ENCODE measurements at places on chromosomes 7 and 10. TPM values are rescaled to one million over a fixed set of nuclear protein-coding genes. Genes with fewer than 3 reads are reported as not detected.

GRCh38 chr10:95500649-95501048, 60.5 kb downstream of the SORBS1 start:
- H3K36me3 ChIP-seq, result no peaks in the 10 kb centered on the region
- no peak overlapping the region for H3K4me3 ChIP-seq
- H3K4me1 ChIP-seq, result no peaks in the 10 kb centered on the region
- H3K27me3 ChIP-seq, result no peaks in the 10 kb centered on the region
- DNase-seq, result no peak

The TAS2R3 gene
- not detected for polyA plus RNA-seq

GRCh38 chr7:7869036-7869435, 99.6 kb upstream of the GLCCI1 start:
- H3K27me3 ChIP-seq, result no peaks in the 10 kb centered on the region
- no peak overlapping the region for H3K27ac ChIP-seq
- no peaks in the 10 kb centered on the region for H3K36me3 ChIP-seq
- DNase-seq, result no peak

The RELN gene
- polyA plus RNA-seq, result not detected

The ADGRA1 gene
- not detected for polyA plus RNA-seq

- no peaks in the 10 kb centered on the region for H3K27me3 ChIP-seq
- no peaks in the 10 kb centered on the region for H3K4me1 ChIP-seq
- H3K4me3 ChIP-seq, result no peak overlapping the region
- H3K36me3 ChIP-seq, result no peaks in the 10 kb centered on the region
- H3K27ac ChIP-seq, result no peak overlapping the region
Observed at GRCh38 chr10:23892296-23892695, 316.6 kb upstream of the KIAA1217 start.

The MYH16 gene
- polyA plus RNA-seq, result not detected

DNA sequence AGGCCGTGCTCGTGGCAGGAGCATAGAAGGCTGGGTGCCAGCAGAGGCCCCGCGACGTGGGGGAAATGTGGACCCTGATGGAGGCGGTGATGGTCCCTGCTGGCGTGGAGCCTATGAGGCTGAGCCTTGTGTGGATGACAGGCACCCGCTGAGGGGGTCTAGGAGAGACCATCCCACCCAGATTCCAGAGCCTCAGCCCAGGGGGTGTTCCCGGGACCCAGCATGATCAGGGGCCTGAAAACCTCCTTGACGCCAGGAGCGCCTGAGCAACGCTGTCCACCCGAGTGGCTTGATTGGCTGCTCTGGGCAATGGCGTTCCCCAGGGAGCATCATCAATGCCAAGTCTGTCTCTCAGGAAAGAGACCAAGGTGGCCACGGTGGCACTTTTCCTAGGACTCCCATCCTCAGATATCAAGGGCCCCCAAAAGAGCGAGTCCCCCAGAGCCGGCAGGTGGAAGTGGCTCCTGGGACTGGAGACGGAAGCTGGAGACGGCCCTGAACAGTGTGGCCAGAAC, 61.1 kb downstream of the PWWP2B start:
- no peaks in the 10 kb centered on the region for H3K36me3 ChIP-seq
- H3K4me1 ChIP-seq, result peaks cover 5% of the 10 kb centered on the region
- H3K4me3 ChIP-seq, result no peak overlapping the region
- DNase-seq, result no peak
- H3K27me3 ChIP-seq, result peaks cover 2% of the 10 kb centered on the region

- no peaks in the 10 kb centered on the region for H3K27me3 ChIP-seq
- DNase-seq, result no peak
- no peaks in the 10 kb centered on the region for H3K36me3 ChIP-seq
Observed at GRCh38 chr7:69531050-69531449, 67.2 kb upstream of the AUTS2 start.

The CPEB3 gene
- 1.8 TPM for polyA plus RNA-seq

- no peaks in the 10 kb centered on the region for H3K36me3 ChIP-seq
- H3K4me1 ChIP-seq, result no peaks in the 10 kb centered on the region
- no peak for DNase-seq
- H3K4me3 ChIP-seq, result no peak overlapping the region
- H3K27ac ChIP-seq, result no peak overlapping the region
Observed at GRCh38 chr7:83614112-83614511, 34.8 kb downstream of the SEMA3E start.

DNA sequence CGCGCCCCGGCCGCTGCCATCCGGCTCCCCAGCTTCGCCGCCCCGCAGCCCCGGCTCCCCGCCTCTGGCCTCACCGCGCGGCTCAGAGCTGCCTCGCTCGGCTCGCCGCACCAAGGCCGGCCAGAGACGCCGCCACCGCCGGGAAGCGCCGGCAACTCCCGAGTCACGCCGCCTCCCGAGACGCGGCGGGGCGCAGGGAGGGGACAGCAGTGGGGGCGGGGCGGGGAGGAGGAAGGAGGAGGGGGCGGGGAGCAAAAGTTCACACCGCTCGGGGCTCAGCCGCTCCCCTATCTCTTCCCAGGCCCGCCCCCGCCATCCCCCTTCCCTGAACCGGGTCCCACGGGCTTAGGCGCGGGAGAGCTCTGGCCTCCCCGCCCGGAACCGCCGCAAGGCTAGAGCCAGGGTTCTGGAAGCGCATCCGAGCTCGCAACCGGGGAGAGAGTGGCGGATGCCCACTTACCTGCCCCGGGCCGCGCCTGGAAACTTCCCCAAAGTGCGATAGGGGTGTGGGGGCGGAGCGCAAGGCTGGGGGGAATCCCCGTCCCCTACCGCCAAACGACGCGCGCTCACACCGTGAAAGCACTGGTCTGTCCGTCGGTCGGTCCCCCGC, 1.0 kb downstream of the CHST15 start:
- no peaks in the 10 kb centered on the region for H3K27me3 ChIP-seq
- peaks cover 6% of the 10 kb centered on the region for H3K36me3 ChIP-seq
- peak overlapping the region; percentile 92 for H3K27ac ChIP-seq
- H3K4me1 ChIP-seq, result peaks cover 56% of the 10 kb centered on the region
- H3K4me3 ChIP-seq, result peak overlapping the region; percentile 80
- DNase-seq, result peak; percentile 90

The C7orf57 gene
- not detected for polyA plus RNA-seq

The ABCB1 gene
- polyA plus RNA-seq, result not detected

DNA sequence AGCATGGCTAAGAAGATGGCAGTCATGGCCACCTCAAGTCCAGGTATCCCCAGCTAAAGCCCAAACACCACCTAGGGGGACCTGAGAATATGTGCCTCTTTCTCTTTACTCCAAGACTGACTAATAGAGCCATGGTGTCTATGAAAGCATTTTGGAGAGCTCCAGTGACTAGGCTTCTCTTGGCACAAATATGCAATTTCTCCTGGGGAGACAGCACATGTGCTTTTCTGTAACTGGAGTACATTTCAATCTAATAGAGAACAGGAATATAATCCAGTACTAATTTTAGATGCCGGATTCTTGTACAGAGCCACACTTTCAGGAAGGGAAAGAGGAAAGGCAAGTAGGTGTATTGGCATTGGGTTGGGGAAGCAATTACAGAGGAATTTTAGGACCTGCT, 260.1 kb downstream of the BMPER start:
- H3K27ac ChIP-seq, result no peak overlapping the region
- no peaks in the 10 kb centered on the region for H3K36me3 ChIP-seq
- no peak for DNase-seq
- no peak overlapping the region for H3K4me3 ChIP-seq
- no peaks in the 10 kb centered on the region for H3K27me3 ChIP-seq

GRCh38 chr7:98360221-98361130, 40.4 kb downstream of the BAIAP2L1 start:
- H3K36me3 ChIP-seq, result no peaks in the 10 kb centered on the region
- no peaks in the 10 kb centered on the region for H3K4me1 ChIP-seq
- no peak overlapping the region for H3K4me3 ChIP-seq

- H3K4me3 ChIP-seq, result no peak overlapping the region
- H3K27me3 ChIP-seq, result no peaks in the 10 kb centered on the region
- DNase-seq, result no peak
- peaks cover 44% of the 10 kb centered on the region for H3K36me3 ChIP-seq
- H3K4me1 ChIP-seq, result no peaks in the 10 kb centered on the region
Observed at GRCh38 chr10:74975758-74976157, 135.7 kb upstream of the SAMD8 start.

GRCh38 chr10:118447478-118448270, 105.5 kb upstream of the FAM204A start:
- H3K4me3 ChIP-seq, result no peak overlapping the region
- H3K27me3 ChIP-seq, result peaks cover 4% of the 10 kb centered on the region
- no peak for DNase-seq
- H3K27ac ChIP-seq, result no peak overlapping the region
- no peaks in the 10 kb centered on the region for H3K4me1 ChIP-seq
- no peaks in the 10 kb centered on the region for H3K36me3 ChIP-seq

GRCh38 chr10:86299562-86299961, 67.0 kb downstream of the GRID1 start:
- no peaks in the 10 kb centered on the region for H3K36me3 ChIP-seq
- no peak overlapping the region for H3K4me3 ChIP-seq
- no peak overlapping the region for H3K27ac ChIP-seq
- no peak for DNase-seq
- H3K4me1 ChIP-seq, result no peaks in the 10 kb centered on the region
- H3K27me3 ChIP-seq, result no peaks in the 10 kb centered on the region

The MRC1 gene
- 0.15 TPM for polyA plus RNA-seq

GRCh38 chr7:149559711-149560110, 62.1 kb upstream of the ZNF746 start:
- peak; percentile 5 for DNase-seq
- H3K27ac ChIP-seq, result peak overlapping the region; percentile 67
- peaks cover 68% of the 10 kb centered on the region for H3K36me3 ChIP-seq
- H3K4me3 ChIP-seq, result no peak overlapping the region
- H3K4me1 ChIP-seq, result peaks cover 14% of the 10 kb centered on the region
- no peaks in the 10 kb centered on the region for H3K27me3 ChIP-seq

DNA sequence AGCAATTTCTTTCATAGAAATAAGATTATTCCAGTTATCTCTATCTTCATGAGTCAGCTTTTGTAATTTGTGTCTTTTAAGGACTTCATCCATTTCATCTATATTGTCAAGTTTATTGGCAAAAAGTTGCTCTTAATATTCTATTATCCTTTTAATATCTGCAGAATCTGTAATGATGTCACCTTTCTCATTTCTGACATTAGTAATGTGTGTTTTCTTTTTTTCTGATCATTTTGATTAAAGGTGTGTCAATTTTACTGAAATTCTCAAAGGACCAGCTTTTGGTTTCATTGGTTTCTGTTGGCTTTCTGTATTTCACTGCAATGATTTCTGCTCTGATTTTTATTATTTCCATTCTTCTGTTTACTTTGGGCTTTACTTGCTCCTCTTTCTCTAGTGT, 17.9 kb upstream of the OR2AE1 start:
- no peaks in the 10 kb centered on the region for H3K27me3 ChIP-seq
- no peak overlapping the region for H3K4me3 ChIP-seq
- no peak overlapping the region for H3K27ac ChIP-seq
- peaks cover 49% of the 10 kb centered on the region for H3K36me3 ChIP-seq

DNA sequence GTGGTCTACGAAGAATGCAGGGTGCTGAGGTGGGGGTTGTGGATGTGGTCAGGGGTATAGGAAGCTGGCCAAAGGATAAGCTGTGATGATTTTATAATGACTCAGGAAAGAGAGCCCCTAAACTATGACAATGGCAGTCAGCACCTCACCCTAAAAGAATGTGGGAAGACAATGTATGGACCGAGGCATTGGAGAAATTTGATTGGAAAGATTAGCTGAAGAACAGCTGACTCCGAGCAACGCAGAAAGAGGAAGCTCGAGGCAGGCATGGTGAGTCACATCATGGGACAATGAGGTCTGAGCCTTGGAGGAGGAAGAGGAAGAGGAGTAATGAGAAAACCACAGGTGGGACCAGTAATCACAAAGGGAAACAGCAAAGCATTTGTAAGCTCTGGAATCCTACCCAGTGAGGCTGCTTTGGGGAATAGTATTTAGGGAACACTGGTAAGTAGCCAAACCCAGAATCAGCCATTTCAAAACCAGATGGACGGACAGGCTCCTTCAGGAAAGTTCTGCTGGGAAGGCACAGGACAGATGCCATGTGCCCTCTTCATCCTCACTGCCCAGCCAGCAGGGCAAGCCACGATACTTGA, 295.4 kb downstream of the PRPF18 start:
- H3K4me1 ChIP-seq, result peaks cover 27% of the 10 kb centered on the region
- H3K36me3 ChIP-seq, result no peaks in the 10 kb centered on the region
- peaks cover 13% of the 10 kb centered on the region for H3K27me3 ChIP-seq
- DNase-seq, result peak; percentile 96
- no peak overlapping the region for H3K4me3 ChIP-seq

- no peaks in the 10 kb centered on the region for H3K36me3 ChIP-seq
- peaks cover 20% of the 10 kb centered on the region for H3K4me1 ChIP-seq
- H3K4me3 ChIP-seq, result no peak overlapping the region
- DNase-seq, result no peak
- H3K27ac ChIP-seq, result no peak overlapping the region
Observed at GRCh38 chr10:29600067-29600466, 34.7 kb downstream of the SVIL start.

DNA sequence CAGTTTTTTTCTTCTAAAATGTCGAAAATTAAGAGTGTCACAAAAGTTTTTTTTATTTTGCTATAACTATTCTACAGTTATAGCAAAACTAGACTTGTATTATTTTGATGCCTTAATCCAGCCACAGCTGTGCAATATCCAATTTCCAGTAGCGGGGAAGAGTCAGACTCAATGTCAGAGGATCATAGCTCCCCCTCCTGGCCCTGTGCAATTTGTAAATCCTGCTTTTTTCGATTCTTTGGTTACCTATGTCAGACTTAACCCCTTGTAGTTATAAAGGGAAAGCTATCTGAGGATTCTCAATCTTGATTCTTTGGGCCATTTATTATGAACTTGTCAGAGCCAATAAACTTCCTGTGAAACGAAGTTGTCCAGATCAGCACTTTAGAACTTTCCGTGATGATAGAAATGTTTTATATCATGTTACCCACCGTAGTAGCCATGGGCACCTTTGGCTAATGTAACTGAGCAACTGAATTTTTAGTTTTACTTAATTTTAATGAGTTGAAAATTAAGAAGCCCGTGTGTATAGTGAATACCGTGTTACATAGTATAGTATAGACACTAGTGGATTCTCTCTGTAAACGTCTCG, 87.7 kb upstream of the PRKCQ start:
- H3K27ac ChIP-seq, result no peak overlapping the region
- no peak overlapping the region for H3K4me3 ChIP-seq
- DNase-seq, result no peak
- no peaks in the 10 kb centered on the region for H3K27me3 ChIP-seq

The GNGT1 gene
- polyA plus RNA-seq, result not detected

DNA sequence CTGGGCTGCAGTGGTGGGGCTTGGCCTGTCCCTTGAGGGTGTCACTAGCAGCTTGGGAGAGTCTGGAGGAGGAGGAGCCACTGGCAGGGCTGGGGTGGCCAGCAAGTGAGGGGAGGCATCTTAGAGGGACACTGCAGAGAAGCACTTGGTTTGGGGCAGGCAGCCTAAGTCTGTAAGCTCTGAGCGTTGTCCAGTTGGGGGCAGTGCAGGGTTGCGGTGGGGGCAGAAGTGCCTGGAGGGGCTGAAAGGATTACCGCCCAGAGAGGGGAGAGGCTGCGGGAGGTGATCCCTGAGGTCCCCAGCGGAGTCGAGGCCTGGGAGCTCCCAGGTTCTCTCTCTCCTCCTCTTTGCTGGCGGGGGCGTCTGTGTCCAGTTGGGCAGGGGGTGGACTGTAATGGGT, 7.4 kb downstream of the ADCYAP1R1 start:
- no peak overlapping the region for H3K4me3 ChIP-seq
- H3K4me1 ChIP-seq, result no peaks in the 10 kb centered on the region
- DNase-seq, result no peak
- H3K27ac ChIP-seq, result no peak overlapping the region

All from CD14-positive monocyte (primary cell).